Thymus (tissue), 14 donors: ENCODE measurements at places on chromosomes 5 and 9.

- DNase-seq, result no peak
Measured at GRCh38 chr9:32253731-32254130, 130.7 kb upstream of the ACO1 start.

DNA sequence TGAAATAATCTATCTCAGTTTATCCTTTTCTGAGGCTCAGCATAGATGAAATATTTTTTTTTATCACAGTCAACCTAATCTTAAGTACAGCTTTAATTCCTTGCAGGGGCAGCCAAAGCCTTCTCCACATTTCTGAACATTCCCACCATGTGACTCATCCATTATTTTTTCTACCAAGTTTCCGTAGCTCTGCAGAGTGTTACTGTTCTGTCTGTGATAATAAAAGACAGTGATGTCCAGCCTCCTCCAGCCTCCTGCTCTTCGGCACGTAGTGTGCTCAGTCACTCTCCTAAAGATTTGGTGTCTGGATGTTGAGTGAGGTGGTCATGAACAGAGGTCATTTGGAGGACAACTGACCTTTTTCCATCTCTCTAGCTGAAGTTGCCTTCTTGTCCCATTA lies 338.1 kb upstream of the ADAMTS16 start:
- DNase-seq, result no peak

- no peak for DNase-seq
Measured at GRCh38 chr5:179438011-179438441, 92.8 kb upstream of the ADAMTS2 start.

DNA sequence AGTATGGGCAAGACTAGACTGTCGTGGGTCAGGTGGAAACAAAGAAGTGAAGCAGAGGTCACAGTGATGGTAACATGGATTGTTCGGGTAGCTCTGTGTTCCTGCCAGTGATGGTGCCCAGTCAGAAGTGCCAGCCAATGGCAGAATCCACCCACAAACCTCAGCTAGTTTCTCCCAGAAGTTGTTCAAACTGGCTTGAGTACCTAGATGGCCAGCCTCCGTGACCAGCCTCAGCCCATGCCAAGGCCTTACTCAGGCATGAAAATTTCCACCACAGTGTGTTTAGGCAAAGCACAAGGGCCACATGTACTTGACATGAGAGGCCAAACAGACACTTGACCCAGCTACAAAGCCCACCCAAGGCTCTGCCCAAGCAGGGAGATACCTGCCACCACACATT lies 19.4 kb upstream of the BTNL9 start:
- no peak for DNase-seq

DNA sequence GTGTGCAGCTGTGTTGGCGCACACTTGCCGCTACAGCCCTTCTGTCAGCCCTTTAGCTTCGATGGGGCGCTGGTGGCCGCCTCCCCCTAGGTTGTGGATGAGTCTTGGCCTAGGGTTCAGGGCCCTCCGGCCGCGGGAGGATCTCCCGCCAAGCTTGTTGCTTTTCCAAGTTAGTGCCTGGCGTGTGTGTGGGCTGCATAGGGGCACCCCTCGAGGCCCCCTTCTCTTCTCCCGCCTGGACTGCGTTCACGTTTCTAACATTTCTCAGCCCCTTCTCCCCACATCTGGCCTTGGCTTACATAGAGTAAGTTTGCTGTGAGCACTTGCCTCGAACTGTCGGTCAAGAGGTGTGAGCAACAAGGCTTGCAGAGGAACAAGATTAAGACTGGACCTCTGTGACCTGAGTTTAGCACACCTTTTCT lies 413 bp upstream of the OXCT1 start:
- DNase-seq, result no peak

- no peak for DNase-seq
Measured at GRCh38 chr9:115615000-115615401, 497.0 kb upstream of the TNC start.

DNA sequence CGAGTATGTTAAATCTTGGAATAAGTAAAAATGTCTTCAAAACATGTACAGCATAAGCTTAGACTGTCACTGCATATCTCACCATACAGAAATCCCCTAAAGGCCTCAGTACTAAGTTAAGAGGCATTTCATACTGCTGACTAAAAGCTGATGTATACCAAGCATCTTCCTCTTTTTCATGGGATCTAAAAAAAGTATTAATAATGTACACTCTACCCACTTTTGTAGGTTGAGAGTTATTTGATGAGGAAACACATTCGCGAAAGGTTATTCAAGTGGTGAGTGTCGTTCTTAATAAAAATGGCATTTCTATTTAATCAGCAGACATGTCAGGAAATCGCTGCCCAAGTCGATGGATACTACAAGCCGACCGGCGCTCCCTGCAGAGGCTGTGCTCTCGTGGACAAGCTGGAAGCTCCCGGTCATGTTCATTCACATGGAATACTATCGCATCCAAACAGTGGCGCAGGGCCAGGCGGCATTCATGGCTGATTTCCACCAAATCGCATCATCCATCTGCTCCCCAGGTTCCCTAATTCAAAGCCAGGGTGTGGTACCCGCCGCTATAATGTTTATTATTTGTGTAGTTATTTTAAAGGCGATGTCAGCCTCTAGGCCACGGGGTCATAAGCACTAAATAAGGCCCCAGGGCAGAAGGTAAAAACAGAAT lies 724 bp downstream of the SGTB start:
- no peak for DNase-seq

GRCh38 chr5:136808756-136809155 lies 443.4 kb upstream of the TRPC7 start:
- DNase-seq, result no peak

DNA sequence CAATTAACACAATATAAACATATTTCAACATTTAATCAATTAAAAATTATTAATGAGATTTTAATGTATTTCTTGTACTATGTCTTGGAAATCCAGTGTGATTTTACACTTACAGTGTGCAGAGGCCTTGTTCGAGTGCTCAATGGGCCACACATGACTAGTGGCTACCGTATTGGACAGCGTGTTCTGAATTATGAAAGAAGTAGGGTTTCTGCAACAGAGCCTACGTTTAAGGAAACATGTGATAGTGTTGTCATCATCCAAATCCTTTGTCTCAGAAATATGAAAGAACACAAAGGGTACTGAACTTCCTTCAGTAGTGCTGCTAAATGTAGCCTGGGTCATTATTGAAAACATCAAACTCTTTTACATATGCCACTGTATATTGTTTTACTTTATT lies 29.5 kb downstream of the NPR3 start:
- no peak for DNase-seq
